ENCODE measurements at places on chromosomes 12 and 14. TPM values are rescaled to one million over a fixed set of nuclear protein-coding genes. Genes with fewer than 3 reads are reported as not detected.

The LMO3 gene
- not detected for total RNA-seq

The TMTC2 gene
- total RNA-seq, result 2.8 TPM

The FZD10 gene
- 0.55 TPM for total RNA-seq

The MYF5 gene
- not detected for total RNA-seq

The CCDC175 gene
- 0.09 TPM for total RNA-seq

The FRMD6 gene
- total RNA-seq, result 8.5 TPM

The CCDC198 gene
- not detected for total RNA-seq

The C12orf50 gene
- total RNA-seq, result 0.17 TPM

All from H9 (cell line).